ENCODE measurements at places on chromosomes 3 and 15. TPM values are rescaled to one million over a fixed set of nuclear protein-coding genes. Genes with fewer than 3 reads are reported as not detected.

Gene OR4F15
- not detected for polyA plus RNA-seq

Gene PARP15
- 0.25 TPM for polyA plus RNA-seq

- DNase-seq, result no peak
Measured at GRCh38 chr3:3295586-3295985, 116.1 kb upstream of the CRBN start.

DNA sequence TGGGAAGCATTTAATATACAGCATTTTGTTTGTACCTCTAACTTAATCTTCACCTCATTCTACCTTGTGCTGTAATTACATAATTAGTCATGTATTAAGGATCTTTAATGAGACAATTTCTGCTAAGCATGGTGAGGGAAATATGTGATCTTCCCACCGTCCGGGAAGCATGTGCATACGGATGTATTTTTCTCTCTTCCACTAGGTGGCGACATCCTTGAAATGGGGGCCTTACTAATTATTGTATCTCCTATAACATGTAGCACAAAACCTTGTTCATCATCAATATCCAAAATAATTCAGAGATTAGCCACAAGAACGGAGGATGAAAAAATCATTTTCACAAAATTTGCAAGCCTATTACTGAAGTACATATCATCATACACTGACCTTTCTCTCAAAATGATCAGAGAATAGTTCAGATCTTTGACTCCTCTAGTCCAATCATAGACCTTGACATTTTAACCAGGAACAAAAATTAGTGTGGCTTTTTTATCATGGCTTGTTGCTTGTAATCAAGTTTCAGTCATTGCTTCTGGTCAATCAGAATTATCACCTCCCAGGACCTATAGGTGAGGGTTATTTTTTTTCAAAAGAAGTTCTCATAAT, 148.9 kb upstream of the GBE1 start:
- no peak for DNase-seq

- no peak for DNase-seq
Measured at GRCh38 chr15:38860253-38860652, 295.6 kb upstream of the RASGRP1 start.

GRCh38 chr15:33188641-33189257, 5.8 kb downstream of the FMN1 start:
- DNase-seq, result no peak

- no peak for DNase-seq
Measured at GRCh38 chr3:116030131-116030850, 407.0 kb downstream of the GAP43 start.

DNA sequence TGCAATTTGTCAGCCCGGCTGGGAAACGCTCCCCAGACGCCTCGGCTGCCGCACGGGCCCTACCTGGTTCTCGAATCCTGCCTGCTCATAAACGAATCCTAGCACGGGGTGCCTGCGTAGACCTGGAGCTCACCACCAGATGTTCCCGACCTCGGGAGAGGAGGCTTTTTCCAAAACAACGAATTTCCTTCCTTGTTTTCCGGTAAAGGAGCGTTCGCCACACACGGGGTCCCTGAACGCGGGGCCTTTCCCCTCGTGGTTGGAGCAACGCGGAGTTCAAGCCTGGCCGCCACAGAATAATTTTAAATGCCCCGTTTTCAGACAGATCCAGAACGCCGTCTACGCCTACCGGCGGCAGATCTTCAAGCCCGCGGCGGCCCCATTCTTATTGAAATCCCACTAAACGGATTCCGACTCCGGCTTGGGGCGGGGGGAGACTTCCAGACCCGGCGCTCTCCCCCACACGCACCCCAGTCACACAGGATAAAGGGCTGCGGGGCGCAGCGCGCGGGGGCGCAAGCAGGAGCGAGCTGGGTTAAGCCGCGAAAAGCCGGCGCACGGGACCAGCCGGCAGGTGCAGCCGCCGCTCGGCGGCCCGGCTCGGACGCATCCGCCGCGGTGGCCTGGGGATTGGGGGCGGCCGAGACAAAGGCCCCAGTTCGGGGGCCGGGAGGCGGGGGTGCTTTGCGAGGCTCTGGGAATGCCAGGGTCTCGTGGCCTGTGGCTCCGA, 895 bp downstream of the GATA2 start:
- DNase-seq, result no peak

- no peak for DNase-seq
Measured at GRCh38 chr3:25113891-25114290, 314.2 kb upstream of the RARB start.

Gene ZNF35
- 10.4 TPM for polyA plus RNA-seq

GRCh38 chr15:93694033-93694432, 537.3 kb upstream of the MCTP2 start:
- no peak for DNase-seq

- DNase-seq, result no peak
Measured at GRCh38 chr15:71730277-71731144, 79.8 kb upstream of the NR2E3 start.

DNA sequence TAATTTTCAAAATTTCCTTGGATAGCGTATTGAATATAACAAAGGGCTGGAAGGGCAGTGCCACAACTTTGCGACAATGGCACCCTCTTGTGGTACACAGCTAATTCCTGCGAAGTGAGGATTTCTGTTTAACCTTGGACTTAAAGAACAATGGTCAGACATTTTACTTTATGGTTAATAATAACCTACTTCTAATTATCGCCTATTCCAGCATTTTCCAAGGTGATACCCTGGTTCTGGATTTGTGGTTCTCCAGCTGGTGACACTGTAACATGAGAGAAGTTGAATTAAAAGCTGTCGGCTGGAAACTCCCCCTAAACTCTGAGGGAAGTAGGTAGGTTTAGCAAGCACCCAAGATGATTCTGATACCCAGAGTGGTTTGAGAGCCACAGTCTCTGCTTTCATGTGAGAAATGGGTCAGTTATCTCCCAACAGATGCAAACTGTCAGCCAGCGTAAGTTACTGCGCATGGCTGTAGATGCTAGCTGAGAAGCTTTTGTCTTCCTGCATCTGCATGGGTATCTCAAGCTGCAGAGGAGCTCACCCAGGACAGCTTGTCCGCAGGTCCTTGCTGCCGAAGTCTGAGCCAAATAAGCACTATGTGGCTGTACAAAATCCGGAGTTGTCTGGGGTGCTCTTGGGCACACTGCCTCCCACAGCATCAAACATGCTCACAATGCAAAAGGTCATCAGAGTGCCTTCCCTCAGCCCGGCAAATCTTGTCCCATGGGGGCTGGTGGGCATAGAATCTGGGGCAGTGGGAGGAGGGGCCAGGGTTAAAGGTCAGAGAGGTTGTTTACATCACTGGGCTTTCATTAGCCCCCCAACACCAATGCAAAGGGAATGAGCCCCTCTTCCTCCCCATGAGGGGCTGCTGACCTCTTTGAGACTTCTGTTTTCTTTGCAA, 6.6 kb upstream of the CHSY1 start:
- no peak for DNase-seq

Gene LSMEM2
- polyA plus RNA-seq, result 0.50 TPM

DNA sequence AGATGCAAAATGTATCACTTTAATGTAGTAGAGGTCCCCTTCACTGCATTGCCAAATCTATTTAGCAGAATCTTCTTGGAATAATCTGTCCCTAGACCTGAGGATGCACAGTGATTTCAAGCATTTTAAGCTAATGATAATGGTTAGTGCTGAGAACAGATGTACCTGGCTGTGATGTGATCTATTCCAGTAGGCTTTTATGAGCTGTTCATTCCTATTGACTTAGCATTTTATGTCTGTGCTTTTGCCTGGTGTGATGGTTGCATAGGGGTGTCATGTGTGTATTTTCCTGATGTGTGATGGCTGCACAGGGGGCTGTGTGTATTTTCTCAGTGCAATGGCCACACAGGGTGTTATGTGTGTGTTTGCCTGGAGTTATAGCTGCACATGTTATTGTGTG, 272.9 kb downstream of the TIGIT start:
- no peak for DNase-seq

Gene GOLGA6A
- 0.26 TPM for polyA plus RNA-seq

Gene TUBGCP5
- 21.6 TPM for polyA plus RNA-seq

Gene CPA3
- polyA plus RNA-seq, result 0.21 TPM
